ENCODE measurements at places on chromosomes 3 and 15. TPM values are rescaled to one million over a fixed set of nuclear protein-coding genes. Genes with fewer than 3 reads are reported as not detected.

The ZNF80 gene
- polyA plus RNA-seq, result 0.67 TPM

The UROC1 gene
- polyA plus RNA-seq, result not detected

The CD200R1L gene
- polyA plus RNA-seq, result not detected

The RPL35A gene
- 1,628 TPM for polyA plus RNA-seq

The SMCO1 gene
- not detected for polyA plus RNA-seq

The PARP15 gene
- polyA plus RNA-seq, result 8.5 TPM

- DNase-seq, result no peak
These were observed 57.6 kb downstream of the DNAH1 start for GRCh38 chr3:52373676-52374075.

DNA sequence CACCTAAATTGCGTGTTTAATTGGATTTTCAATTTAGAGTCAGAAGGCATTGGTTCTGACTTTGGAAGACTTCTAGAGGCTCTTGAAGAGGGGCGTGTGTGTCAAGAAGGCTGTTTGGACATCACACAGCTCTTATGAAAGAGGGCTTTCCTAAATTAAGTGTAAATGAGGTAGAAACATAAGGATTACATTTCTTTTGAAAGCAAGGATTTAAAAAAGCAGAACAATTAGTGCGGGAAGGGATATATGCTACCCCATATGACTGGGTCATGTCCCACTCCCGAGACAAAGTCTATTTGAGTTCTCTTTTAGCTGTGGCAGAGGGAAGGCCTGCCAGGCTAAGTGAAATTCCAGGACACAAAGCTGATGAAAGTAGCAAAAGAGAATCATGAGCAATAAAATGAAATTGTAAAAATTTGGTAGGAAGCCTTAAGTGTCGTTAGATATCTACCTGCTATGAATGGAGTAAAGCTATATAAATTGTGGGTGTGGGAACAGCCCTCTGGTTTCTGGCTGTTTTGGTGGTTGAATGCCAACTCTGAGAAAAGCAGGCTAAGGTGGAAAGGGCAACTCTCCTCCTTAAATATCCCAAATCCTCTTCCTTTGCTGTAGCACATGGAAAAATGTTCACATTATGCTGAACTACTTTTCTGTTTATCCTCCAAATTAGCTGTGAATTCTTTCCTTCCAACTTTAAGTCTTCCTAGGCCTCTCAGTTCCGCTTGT, 100.6 kb upstream of the TSC22D2 start:
- no peak for DNase-seq

GRCh38 chr15:92521624-92522008, 127.9 kb downstream of the ST8SIA2 start:
- peak; percentile 27 for DNase-seq

DNA sequence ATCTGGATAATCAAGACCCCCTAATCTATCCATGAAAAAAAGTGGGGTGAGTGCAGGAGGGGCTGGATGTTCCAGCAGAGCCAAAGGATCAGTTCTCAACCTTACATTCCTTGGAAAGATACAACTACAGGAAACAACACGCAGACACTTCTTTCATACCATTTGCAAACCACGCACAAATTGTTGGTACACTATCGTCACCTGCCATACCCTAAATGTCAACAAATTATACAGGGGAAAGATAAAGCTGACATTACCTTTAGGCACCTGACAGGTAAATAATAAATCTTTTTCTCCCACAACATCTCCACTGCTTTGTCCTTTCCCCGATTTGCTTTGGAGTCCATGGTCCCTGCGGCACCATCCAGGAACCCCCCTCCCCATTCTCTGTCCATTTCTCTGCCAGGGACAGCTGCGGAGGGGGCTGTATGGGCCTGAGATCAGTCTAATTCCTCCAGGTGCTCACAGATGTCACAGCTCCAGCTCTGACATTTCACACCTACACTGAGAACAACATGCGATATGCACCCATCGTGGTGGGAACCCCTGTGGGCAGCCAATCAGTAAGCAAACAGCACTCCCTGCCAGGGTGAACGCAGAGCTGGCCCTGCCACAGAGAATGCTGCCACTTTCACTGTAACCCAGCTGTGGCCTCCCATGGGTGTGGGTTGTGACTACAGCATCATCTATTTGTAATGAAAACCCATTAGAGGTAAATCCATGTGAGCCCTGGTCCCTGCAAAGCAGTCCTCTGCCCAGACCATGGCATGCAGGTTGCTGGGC, 37.7 kb upstream of the BCL2L10 start:
- no peak for DNase-seq

- DNase-seq, result no peak
These were observed 15.6 kb downstream of the HERC1 start for GRCh38 chr15:63818191-63818590.

DNA sequence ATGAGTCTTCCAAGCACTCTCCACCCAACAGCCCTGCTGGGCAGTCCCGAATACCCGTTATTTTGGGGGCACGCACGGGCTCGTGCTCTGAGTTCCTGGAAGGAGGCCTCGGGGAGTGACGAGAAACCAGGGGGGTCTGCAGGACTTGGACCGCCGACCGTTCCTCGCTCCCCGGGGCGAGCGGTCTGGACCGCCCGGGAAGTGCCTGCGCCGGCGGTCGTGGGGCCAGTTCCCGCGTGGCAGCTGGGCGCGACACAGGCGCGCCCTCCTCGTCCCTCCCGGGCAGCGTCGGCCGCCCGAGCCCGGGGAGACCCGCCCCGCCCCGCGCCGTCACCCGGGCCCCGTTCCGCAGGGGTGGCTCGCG, 387 bp downstream of the GNB4 start:
- DNase-seq, result no peak

DNA sequence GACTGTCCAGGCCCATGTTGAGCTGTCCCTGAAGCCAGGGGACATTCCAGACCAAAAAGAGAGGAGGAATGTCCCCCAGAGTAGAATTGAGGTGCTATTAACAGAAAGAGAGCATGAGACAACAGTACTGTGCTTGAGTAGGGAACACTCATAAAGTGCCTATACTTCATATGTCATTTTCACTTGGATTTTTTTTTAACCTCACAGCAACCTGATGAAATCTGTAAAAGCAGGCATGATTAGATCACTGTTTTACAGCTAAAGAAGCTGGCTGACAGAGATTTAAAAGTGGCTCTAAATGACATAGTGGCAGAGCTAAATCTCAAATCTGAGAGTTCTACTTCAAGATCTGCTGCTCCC, 18.8 kb downstream of the PODXL2 start:
- no peak for DNase-seq

DNA sequence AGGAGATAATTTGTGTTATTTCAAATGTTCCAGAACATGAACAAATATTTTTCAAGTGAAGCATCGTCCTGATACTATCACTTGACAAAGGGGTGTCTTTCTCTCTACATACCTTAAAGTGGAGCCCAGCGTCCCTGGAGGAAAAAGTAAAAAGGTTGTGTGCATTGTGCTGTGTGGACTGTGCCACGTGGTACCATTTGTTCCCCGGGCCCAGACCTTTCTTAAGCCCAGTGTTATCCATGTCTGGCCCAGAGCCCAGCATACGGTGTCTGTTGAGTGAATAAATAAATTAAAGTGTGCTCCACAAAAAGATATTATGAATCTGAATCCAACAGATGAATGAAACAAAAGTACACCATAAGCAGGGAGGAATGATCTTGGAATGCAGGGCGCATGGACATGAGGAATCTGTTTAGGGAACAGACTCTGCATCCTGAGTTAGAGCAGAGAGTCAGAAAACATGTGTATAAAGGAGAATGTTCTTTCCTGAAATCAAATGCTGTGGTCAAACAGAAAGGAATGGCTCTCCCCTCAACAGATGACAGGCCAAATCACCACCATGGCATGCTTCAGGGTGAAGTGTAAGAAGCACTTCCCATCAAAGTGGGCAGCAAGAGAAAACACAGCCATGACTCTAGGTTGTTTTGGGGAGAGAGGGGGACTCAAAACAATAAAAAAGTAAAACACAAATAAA, 8.1 kb upstream of the PRSS50 start:
- DNase-seq, result no peak

- peak; percentile 49 for DNase-seq
These were observed 42.5 kb downstream of the MCF2L2 start for GRCh38 chr3:183385698-183386613.

DNA sequence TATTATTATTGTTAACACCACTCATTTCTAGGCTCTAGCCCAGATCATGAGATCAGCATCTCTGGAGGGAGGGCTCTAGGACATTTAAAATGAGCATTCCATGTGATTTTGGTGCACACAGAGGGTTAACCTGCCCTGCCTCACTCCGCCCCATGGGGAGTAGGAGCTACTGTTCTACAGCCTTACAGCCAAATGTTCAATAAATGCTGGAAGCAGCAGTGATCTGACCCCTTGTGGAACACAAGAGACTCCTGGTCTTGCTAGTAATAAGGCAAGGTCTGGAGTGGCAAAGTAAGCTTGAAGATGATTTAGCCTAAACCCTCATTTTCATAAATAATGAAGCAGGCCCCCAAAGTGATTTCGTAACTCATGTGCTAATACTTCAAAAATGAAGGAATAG, 166.4 kb upstream of the EOMES start:
- no peak for DNase-seq

GRCh38 chr3:8852511-8852910, 83.1 kb upstream of the OXTR start:
- DNase-seq, result no peak

GRCh38 chr15:82138306-82138705, 92.5 kb upstream of the MEX3B start:
- DNase-seq, result no peak

DNA sequence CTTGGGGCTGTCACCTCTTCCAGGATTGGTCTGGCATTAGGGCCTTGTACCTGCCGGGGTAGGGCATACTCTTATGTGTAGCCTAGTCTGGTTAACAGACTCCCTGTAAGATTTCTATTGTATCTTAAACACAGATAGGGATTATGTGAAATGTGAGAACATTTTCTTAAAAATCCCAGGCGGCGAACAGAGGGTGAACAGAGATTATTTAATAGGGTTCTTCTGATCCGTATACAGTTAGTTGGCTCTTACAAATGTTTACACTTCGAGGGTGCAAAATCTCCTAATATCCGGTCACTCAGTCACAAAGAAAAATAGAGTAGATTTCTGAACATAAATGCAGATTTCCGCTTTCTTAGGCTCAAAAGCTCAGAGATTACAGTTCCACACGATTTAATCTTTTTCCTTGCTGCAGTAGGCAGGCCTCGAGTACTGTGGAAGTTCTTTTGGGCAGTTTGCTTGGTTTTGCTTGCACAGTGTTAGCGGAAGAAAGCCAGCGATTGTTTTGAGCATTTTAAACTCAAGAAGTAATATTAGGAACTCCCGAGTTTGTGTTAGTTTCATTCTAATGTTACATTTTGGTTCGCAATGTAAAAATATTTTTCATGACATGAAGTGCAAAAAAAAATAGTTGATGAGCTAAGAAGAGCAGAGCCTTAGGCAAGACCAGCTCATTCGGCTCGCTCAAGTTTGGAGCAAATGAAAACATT, 993 bp downstream of the PLCL2 start:
- no peak for DNase-seq

GRCh38 chr15:101120473-101120872, 131.4 kb downstream of the CHSY1 start:
- DNase-seq, result no peak

DNA sequence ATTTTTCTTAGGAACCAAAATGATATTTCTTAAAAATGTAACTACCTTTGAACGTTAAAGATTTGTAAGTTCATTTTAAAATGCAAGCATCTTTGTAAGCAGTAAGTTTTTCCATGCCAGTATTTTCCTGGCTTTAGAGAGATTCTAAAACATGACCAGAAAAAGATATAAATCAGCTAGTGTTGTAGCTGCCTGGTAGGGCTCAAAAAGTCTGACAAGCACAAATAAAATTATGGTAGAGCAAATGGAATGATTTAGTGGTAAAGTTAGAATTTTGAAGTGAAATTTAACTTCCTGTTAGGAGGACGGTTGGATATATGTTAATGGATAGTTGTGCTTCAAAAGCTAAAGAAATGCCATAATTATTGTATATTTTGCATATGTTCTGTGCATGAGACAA, 29.7 kb downstream of the GABRR3 start:
- DNase-seq, result no peak

- DNase-seq, result no peak
These were observed 90.8 kb downstream of the GABRG3 start for GRCh38 chr15:27061739-27062138.

GRCh38 chr3:33441225-33441976, 1.2 kb upstream of the UBP1 start:
- DNase-seq, result no peak

DNA sequence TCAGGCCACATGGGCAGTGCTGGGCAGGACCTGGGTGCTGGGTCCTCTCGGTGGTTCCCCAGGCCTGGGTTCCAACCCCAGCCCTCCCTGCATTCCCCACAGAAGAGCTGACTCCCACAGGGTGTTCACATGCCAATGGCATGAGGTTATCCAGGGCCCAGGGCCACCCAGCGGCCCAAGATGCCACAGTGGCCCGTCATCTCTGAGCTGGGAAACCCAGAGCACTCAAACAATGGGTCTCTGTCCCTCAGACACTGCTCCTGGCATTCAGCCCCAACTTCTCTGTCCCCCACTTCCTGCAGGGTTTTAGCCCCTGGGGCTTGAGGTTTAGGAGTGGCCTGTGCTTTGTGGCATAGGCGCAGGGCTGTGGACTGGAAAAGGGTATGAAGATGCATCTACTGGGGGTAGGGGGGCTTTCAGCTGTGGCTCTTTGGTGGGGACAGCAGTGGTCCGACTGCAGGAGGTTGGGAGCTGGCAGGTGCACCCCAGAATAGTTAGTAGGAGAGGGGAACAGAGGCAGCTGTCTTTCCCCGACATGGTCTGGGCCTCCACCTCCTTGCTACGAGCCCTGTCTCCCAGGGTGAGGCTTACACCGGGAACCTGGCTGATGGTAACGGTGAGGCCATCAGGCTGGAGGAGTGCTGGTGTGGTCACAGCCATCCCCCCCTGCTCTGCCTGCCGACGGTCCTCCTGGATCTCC, 1.7 kb downstream of the CCDC9B start:
- no peak for DNase-seq

- DNase-seq, result no peak
These were observed 7.8 kb downstream of the CAMK1 start for GRCh38 chr3:9761919-9762318.

DNA sequence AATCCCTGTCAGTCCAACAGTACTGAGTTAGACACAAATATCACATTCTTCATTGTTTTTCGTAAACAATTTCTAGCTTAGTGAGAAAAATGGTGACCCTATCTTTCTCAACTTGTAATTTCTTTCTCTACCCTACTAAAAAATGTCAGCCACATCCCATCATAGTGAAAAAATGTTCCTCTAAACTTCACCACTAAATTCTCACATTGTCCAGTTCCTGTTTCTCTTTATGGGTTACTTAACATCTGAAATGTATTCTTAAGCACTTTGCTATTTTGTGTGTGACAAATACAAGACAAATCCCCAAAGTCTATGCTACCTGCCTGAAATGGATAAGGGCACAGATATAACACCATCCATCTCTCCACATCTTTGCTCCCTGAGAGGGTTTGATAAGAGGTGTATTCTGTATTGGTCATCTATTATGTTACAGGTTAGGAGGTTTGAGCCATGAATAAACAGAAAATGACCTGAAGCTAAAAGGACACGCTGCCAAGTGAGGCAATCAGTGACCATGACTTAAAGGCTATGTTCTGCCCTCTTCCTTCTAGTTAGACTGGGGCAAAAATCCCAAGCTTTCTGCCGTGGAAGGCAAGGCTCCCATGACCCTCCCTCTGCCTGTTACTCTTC, 118.2 kb downstream of the GADL1 start:
- no peak for DNase-seq
